Thoracic aorta (tissue), 2 donors: ENCODE measurements at places on chromosomes 5 and 9.

GRCh38 chr5:168600409-168600808 lies 21.2 kb upstream of the PANK3 start:
- no peak for DNase-seq

DNA sequence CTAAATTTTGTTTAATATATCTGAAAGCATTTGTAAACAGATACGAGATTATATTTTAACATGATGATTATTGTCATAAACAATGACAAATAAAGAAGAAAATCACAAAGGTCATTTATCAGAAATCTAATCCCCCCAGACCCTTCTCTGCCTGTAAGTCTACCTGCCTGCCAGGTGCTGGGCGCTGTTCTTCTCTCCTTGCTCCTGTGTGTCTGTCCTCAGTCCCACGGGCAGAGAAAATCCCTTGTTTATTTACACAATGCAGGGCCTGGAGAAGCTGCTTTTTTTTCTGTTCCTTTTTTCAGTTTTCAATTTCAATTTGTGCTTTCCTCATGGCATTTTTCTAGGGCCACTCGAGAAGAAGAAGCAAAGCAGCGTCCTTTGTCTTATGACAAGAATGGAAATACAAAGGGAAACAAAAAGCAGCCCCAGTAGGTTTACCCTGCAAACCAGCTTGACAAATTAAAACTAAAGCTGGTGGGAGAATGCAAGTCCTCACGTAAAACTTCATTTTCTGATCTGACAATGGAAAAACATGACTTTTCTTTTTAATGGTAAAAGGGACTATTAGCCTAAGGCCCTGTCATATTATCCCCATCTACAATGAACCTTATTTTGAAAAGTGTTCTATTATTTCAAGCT lies 282.4 kb upstream of the KLF9 start:
- no peak for DNase-seq

- no peak for DNase-seq
Observed at GRCh38 chr5:168481330-168481788, 4.9 kb upstream of the RARS1 start.

DNA sequence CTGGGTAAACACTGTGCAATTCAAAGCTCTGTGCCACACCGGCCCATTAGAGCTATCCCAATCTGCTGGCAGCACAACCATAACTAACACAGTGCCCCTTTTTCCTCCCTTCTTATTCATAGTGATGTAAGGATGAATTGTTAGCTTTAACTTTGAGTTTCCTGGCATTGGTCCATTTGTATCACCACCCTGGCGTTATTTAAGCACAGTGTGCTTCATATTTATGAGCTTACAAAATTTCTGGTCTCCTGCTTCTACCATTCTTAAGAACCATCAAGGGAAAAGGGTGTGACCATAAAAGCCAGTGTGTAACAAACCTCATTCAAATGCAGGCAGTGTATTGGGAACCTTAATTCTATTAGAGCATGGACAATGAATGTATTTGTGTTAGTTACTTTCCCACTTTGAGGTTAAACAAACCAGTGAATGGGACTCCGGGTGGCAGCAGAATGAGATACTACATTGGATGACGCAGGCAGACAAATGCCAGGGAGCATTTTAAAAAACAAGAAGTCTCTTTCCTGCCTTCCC lies 222.6 kb downstream of the TMEM161B start:
- no peak for DNase-seq

DNA sequence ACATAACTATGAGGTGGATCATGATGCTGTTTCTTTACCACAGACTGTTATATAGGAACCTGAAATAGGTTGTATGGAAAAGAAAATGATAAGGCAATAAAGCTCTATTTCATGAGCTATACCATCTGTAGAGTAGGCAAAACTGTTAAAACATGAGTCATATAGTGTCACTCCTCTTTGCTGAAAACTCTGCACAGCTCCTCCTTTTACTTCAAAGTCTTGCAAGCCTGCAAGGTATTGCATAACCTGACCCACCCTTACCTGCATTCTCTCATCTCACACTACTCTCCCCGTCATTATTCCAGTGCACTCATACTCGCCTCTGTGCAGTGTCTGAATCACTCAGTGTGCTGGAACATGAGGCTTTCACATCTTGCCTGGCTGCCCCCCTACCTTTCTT lies 790.1 kb downstream of the EFNA5 start:
- DNase-seq = no peak

DNA sequence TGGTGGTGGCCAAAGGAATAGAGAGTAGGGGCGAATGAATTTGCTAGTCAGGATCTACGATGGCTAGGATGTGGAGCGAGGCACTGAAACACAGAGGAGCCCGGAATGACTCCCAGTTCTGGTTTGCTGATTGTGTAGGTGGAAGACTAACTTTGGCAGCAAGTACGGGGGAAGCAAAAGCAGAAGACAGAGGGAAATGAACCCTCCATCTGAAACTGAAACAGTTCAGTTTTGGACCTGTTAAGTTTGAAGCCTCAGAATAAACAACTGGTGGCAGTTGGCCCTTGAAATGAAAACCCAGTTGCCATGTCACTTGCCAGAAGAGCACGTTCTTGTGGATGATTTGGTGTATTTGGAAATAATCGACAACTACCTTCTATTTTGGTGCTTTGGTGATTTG lies 15.4 kb upstream of the SMIM15 start:
- DNase-seq = no peak

DNA sequence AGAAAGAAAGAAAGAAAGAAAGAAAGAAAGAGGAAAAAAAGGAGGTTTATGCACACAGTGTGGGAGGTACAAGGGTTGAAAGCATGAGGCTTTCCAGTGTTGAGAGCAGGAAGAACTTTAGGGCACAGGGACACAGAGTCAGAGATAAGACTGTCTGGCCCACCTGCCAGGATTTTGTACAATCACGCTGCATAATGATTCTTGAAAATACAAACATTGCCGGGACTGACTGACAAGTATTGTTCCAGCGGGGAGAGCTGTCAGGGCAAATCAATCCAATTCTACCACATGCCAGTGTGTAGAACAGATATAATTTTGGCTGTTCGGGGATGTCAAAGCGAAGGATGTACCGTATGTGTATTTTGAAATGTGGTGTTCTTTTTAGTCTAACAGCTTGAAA lies 254.7 kb downstream of the NTRK2 start:
- no peak for DNase-seq

DNA sequence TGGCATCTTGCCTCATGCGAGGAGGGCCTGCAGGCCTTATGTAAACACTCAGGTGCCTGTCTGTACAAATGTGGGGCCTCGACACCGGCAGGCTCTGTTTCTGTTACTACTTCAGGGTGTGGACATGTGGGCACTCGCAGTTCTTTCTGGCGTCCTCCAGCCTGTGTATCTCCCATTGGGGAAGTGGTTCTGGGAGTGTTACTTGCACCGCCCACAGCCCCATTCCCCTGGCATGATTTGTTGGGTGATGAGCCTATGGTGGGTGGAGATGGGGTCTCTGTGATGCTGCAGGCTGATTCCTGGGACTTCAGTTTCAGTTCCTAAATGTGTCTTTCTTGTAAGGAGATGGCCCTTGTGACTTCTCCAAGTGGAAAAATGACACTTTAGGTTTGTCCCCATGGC lies 82.1 kb upstream of the PITX1 start:
- DNase-seq = no peak

DNA sequence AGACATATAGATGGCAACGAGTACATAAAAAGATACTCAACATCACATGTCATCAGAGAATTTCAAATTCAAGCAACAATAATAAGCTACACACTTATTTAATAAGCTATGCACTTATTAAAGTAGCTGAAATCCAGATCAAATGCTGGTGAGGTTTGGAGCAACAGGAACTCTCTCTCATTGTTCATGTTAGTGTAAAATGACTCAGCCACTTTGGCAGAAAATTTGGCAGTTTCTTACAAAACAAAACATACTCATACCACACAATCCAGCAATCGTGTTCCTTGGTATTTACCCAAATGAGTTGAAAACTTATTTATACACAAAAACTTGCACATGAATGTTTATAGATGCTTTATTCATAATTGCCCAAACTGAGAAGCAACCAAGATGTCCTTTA lies 131.5 kb upstream of the NFIL3 start:
- DNase-seq = no peak

DNA sequence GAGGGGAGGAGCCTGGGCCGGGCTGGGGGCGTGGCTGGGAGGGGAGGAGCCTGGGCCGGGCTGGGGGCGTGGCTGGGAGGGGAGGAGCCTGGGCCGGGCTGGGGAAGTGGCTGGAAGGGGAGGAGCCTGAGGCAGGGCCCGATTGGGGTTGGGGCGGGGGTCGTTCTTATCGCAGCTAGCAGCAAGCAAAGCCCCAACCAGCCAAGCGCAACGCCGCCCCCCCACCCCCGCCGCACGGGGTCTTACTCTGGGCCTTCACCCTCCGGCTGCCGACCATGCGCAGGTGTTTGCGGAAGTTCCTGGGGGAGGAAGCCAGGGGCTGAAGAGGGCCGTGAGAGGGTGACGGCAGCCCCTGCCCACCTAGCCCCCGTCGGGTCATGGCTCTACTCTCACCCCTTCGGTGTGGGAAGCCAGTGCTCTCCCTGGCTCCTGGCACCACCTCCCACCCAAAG lies 5.0 kb downstream of the NSMF start:
- no peak for DNase-seq

- DNase-seq = no peak
Observed at GRCh38 chr5:43110606-43111170, 10.0 kb upstream of the ZNF131 start.

GRCh38 chr5:40828021-40828631 lies 6.9 kb downstream of the RPL37 start:
- DNase-seq = no peak

- DNase-seq = no peak
Observed at GRCh38 chr9:105979290-105979689, 284.9 kb downstream of the TMEM38B start.

DNA sequence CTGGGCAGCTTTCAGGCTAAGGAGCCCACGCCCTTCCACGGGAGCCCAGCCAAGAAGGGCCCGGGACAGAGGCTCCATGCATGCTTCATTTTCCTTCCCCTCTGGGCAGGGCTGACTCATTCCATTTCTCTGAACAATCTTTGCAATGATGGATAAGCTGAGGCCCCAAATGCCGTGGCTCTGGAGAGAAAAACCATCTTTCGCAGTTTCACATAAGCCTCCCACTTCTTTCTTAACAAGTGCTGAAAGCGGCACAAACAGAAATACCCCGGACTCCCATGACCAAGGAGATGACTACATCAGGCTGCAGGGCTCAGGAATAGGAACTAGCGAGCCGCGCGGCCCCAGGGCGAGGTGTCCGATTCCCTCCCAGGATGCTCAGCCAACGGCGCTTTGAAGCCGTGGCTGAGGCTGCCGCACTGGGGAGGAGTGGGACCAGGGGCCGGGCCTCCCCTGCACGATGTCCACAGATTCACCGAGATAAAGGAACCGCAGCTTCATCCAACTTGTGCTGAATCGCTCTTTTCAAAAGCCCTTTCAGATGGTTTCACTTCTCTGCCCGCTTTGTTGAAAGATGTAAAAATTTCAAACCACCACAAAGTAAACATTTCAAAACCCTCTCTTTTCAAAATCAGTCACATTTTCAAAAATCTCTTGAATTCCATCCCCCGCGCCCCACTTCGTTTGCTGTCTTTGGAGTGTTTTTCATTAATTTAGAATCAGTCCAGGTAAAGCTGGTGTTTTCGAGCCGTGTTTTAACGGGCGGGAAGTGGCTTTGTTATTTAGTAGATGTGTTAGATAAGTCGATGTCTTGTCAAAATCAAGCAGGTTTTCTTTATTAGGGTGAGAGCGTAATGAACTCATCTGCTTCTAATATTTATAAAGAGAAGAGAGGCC lies 96.5 kb upstream of the LMX1B start:
- DNase-seq = no peak

DNA sequence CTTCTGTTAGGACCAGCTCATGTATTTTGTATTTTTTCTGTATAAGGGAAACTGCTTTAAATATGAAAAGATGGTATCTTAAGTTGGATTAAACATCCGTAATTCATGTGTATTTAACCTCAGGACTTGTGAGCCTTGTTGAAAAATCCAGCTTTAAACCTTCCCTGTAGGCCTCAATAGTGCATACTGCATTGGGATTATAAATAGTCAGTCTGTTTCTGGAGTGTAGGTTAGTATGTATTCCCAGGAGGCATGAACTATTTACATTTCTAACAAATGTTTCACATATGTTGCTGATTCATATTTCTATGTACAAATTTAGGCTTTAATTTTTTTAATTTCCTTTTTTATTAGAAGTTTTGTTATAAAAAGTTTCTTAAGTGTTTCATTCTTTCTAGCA lies 137.9 kb upstream of the GRHPR start:
- DNase-seq = no peak

GRCh38 chr5:157180374-157181264 lies at the start of gene ITK:
Gene ITK (plus strand): TSS chr5:157180840. CDS start chr5:157180978, 138 bp downstream.
- no peak for DNase-seq

DNA sequence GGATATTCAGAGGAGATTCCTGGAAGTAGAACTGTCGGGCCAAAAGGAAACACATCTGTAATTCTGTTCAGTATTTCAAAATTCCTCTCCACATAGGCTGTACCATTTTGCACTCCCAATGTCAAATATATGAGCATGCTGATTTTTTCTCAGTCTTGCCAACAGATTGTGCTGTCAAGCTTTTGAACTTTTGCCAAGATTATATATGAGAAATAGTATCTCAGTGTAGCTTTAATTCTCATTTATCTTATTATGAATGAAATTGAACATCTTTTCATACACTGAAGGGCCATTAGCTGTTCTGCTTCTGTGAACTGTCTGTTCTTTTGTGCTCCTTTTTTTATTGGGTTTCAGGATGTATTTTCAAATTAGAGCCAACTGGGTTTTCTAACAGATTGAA lies 907.1 kb downstream of the MAT2B start:
- DNase-seq = no peak
